ENCODE measurements at places on chromosomes 4 and X.

DNA sequence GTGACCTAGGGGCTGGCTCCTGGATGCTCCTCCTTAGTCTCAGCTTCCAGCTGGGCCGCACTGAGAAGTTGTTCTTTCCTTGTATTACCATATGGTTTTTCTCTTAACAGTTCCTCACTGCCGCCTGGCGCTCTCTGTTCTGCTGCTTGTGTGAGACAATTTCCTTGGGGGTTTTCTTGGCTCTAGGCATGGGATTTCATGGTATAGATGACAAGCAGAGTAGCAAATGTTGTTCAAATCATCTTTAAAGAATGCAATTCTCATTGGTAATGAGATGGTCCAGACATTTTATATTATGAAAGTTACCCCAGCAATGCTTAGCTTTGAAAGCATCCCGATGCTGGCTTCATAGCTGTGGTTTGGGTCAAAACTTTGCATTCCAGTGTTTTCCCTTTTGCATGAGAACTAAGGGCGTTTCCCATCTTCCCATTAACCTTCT, 37.6 kb downstream of the SEPTIN11 start:
- no peak for DNase-seq

GRCh38 chr4:176052744-176053143, 12.9 kb upstream of the WDR17 start:
- DNase-seq: no peak

GRCh38 chr4:78293821-78294301, 236.7 kb downstream of the FRAS1 start:
- no peak for DNase-seq

GRCh38 chr4:3367866-3368265, 73.9 kb upstream of the HGFAC start:
- no peak for DNase-seq

DNA sequence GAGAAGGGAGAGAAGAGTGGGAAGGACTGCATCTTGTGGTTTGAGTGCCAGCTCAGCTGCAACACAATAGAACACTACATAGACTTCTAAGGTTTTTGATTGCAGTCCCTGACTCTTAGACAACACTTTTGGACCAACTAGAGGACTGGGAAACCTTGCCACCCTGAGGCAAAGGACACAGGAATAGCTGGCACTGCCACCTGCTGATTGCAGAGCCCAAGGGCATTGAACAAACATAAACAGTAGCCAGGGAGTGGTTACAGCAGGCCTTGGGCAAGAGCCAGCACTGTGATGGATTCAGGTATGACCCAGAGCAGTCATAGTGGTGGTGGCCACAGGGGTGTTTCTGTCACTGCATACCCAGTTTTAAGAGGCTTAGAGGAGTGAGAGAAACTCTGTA, 72.5 kb upstream of the CXorf51A start:
- DNase-seq: no peak

DNA sequence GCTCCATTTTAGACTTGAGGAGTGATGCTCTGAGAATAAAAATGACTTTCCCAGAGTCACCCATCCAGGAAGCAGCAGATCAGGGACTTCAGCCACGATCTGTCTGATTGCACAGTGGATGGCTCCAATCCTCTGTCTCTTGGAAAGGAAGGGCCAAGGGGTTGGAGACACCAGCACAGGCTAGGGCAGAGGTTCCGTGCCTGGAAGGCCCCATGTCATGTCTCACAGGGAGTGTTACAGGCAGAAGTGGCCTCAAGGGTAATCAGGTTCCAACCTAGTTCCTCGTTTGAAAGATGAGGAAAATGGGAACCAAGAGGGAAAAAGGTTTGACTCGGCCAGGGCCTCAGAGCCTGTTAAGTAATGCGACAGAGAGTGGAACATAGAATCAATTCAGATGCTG, 160.0 kb downstream of the EFNB1 start:
- no peak for DNase-seq

DNA sequence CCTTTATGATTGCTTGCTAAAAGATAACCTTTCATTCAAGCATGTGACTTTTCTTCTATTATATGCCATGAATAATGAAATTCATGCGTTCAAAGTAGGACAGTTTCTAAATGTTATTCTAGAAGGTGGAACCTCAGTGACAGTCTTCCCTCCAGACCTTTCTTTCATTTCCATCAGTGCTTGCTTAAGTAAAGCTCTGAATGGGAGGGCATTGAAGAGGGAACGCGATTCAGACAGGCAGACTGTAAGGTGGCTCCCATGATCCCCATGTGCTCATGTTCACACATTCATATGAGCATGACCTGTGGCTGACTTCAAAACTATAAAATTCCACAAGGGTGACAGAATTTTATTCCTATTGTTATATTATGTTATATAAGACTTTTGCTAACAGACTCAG, 1367.3 kb upstream of the IGFBP7 start:
- no peak for DNase-seq

DNA sequence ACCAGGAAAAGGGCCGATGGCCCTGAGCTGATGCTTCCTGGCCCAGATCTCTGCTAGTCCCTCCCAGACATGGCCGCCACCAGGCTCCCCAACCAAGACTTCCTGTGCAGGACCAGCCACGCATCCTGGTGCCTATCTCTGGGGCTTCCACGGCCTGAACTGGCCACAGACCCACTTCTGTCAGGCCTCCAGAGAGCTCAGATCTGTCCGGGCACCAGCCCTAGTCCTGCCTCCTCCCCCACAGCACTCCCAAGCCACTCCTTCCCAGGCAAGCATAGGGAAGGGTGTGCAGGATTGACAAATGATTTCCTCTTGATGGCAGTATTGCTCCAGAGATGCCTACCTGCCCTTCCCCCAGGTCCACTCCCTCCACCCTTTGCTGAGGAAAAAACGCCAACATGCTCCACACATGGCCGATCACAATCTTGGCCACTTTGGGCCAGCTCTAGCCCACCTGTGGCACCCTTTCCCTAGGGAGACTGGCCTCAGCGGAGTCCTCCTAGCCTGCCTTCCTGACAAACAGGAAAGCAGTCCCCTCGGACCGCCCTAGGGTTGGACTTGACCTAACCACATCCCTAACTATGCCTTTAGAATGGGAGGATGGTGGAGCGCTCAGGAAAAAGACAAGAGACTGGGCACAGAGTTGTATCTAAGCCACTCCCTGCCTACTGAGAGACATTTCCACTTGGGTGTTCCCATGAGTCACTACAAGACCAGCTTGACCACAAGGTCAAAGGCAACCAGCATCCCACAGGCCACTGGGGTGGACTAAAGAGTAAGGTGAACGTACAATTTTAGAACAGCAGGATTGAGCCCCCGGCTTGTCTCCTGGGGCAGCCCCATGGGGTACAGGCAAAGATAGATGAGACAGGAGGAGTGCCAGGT, 277.5 kb upstream of the AGTR2 start:
- DNase-seq: no peak

GRCh38 chr4:25106363-25107151, 53.7 kb downstream of the SEPSECS start:
- no peak for DNase-seq

- DNase-seq: no peak
Measured at GRCh38 chr4:89300499-89300898, 7.1 kb downstream of the GPRIN3 start.

DNA sequence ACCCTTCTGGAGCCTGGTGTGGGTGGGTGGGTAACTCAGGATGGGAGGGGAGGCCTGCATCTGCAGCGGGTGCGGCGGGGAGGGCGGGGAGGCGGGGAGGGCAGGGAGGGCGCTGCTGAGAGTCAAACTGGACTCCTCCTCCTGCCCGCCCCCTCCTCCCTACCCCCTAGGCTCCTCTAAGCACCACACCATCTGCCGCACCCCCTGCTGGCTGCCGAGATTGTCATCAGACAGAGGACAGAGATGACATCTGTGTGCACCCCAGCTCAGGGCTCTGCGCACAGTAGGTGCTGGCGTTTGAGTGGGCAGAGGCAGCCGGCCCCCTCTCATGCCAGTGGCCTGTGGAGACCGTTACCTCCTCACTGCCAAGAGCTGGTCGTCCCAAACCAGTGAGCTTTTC, 10.6 kb upstream of the HMX1 start:
- DNase-seq: no peak

GRCh38 chr4:67886281-67886680, 2.5 kb upstream of the TMPRSS11D start:
- no peak for DNase-seq

- no peak for DNase-seq
Measured at GRCh38 chrX:30635630-30636029, 17.6 kb upstream of the GK start.

- no peak for DNase-seq
Measured at GRCh38 chrX:22163326-22163725, 109.4 kb upstream of the CBLL2 start.

DNA sequence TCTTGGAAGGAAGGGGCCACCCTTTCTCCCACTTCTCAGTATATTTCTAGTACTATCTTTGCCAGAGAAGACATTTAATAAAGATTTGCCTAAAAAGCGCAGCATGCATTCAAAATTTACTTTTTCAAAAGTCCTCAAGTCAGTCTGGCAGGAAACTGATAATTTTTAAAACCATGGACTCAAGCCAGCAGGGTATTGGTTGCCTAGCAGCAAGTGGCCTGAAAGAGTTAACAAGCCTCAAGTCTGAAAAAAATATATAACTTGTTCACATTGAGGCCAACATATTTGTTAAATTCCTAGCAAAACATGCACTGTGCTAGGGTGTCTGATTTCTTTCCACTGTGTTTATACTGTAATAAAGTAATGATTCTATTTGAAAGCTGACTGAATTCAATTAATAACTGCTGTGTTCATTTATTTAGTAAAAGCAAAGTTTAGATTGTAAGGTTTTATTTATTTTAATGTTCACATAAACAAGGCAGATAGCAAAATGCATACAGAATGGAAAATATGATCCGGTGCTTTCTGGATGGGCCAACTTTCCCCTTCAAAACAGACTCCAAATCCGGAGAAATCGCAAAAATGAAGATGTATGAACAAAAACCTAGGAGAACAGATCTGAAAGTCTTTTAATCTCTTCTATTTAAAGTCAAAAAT, 218.5 kb upstream of the FGF13 start:
- no peak for DNase-seq

DNA sequence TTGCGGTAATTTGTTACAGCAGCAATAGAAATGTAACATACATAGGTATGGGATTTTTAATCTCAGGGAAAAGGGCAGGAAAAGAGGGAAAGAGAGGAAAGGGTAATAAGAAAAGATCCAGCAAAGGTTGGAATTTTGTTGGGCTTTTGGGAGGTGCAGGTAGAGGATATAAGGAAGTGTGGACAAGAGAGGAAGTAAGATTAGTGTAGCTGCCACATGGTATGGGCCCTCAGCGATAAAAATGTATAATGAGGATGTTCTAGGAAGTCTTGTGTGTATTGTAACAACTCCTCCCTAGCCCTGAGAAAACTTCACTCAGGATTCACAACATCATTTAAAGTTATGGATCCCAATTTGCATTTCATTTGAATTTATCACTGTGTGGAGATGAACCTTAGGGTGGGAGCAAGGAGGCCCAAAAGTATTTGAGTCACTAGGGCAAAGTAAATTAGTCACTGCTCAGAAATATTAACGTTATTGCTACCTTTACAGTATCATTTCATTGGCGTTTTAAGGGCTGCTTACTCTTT, 2.8 kb upstream of the IL21 start:
- DNase-seq: no peak

- DNase-seq: no peak
Measured at GRCh38 chrX:73765776-73766430, 202.9 kb downstream of the CHIC1 start.

DNA sequence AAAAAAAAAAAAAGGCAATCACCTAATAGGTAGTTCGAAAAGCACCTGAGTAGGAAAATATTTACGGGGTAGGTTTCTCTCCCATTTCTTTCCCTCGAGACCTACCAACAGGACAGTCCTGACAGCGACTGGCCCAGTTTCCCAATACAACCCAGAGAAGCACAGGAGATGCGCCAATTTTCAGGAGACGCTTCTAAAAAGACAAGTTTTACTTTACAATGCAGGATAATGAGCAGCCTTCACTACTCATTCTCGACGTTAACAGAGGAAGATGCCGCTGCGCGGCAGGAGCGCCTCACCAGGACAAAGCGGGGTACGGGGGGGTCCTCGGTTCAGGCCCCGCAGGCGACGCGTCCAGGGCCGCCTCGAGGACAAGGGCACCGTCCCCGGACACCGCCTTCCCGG, 708 bp downstream of the BCLAF3 start:
- DNase-seq: no peak

GRCh38 chr4:41212616-41213203, 1.6 kb downstream of the APBB2 start:
- DNase-seq: no peak

- DNase-seq: no peak
Measured at GRCh38 chrX:69079268-69079667, 86.0 kb downstream of the PJA1 start.

GRCh38 chr4:8428288-8429097, 12.0 kb downstream of the ACOX3 start:
- DNase-seq: peak; percentile 83

DNA sequence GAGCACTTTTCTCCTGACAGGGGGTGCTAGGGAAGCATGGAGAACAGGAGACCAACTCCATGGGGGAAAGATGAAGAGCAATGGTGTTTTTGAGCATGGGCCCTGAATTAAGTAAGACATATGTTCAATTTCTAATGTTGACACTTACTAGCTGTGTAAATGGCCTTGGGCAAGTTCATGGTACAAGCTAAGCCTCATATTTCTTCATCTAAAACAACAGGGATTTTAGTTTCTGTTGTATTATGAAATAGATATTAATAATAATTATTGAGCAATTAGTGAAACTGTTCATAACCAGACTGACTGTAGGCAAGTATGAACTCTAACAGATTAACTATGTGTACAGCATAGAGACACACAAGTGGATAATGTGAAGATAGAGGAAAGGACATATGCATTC, 515.0 kb upstream of the FAT1 start:
- no peak for DNase-seq
